Right cardiac atrium (tissue), 5 donors: ENCODE measurements at places on chromosomes 16 and 17. TPM values are rescaled to one million over a fixed set of nuclear protein-coding genes. Genes with fewer than 3 reads are reported as not detected.

- DNase-seq, result no peak
These were observed 8.6 kb upstream of the PABPN1L start for GRCh38 chr16:88874938-88875599.

DNA sequence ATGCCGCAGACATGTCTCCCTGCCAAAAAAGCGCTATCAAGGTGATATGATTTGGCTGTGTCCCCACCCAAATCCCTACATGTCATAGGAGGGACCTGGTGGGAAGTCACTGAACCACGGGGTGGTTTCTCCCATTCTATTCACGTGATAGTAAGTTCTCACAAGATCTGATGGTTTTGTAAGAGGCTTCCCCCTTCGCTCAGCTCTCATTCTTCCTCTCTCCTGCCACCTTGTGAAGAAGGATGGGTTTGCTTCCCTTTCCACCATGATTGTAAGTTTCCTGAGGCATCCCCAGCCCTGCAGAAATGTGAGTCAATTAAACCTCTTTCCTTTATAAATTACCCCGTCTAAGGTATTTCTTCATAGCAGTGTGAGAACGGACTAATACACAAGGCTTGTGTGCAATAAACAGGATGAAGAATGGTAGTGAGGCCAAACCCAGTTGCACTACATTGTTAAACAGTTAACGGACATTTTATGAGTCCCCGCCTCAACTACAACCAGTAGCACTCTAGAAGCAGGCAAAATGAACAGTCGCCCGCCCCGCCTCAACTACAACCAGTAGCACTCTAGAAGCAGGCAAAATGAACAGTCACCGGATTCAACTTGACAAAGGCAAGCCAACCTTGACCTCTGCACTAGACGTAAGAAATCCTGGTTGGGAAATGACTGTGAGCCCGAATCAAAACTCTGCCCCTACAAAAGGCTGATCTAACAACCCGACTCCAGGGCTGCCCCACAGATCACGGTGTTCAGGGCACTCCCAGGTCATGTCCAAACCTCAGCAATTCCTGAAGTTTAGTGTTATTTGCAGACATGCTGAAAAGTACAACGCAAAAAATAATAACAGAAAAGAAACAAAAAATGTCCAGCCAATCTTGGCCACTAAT, 26.3 kb downstream of the VPS53 start:
- no peak for DNase-seq

DNA sequence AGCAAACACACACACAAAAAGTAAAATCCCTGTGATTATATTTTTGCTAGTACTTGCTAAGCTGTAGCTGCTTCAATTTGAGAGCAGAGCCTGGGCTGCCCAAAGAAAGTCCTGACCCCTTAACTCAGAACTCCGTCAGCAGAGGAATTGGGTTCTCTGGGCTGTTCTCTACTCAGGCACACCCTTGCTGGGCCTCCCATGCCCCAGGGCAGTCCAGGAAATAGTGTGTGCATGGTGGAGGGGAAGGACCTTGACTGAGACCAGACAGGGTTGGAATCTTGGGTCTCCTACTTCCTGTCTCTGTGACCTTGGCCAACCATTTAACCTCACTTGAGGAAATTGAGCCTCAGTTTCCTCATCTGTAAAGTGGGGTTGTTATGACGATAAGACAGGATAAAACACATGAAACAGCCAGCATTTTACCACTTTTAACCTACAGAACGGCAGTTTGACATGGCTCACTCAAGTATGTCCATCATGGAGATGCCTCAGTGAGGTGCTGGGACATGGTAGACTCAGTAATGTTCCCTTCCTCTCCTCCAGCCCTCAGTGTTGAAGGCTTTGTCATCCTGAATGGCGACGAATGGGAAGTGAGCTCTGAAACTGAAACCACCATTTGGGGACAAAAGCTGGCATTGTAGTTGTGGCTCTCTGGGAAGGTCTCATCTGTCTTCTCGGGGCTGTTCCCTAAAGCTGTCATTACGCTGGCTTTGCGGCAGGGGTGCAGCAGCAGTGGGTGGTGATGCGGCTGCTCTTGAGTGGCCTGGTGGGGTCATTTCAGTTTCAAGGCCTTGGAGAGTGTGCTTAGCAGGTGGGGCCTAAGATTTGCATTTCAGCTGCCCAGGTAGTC, 74.9 kb downstream of the CMIP start:
- no peak for DNase-seq

The AOC3 gene
- total RNA-seq, result 21.8 TPM

DNA sequence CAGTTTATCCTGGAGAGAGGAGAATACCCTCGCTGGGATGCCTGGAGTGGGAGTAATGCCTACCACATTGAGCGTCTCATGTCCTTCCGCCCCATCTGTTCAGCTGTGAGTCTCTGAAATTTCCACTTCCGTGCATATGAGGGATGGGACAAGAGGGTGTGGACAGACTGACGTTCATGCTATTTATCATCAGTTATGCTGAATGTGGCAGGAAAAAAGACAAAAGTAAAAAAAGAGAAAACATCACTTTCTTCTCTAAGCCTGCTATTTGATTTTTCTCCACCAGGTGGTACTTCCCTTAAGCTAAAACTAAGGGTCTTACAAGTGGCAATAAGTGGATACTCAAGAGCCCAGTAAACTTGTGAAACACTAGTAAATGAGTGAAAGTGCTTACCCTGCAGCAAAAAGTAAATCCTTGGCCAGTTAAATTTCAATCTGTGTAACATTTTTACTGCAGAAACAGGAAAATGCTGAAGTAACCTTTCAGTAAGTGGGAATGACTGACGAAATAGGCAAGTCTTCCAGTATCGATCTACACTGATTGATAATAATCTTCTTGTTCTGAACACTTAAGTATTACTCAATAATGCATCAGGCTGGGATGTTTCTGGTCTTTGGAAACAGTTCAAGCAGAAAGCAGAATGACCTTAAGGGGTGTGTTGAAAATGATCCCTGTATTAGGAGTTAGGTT, 5.6 kb downstream of the CRYBA1 start:
- DNase-seq, result no peak

DNA sequence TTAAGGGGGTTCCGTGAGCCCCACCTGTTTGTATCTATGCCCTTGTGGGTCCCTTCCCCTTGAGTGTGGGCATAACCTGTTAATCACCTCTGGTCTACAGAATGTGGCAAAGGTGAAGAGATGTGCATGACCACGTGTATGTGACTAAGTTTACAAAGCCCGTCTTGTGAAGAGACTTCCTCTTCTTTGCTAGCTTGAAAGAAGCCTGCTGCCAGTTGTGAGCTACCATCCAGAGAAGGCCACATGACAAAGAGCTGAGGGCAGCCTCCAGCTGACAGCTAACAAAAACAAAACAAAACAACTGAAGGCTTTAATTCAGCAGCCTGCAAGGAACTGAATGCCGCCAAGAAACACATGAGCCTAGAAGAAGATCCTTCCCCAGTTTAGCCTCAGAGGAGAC, 112.0 kb downstream of the AXIN2 start:
- no peak for DNase-seq

The IGSF6 gene
- 1.4 TPM for total RNA-seq

- DNase-seq, result no peak
These were observed 141.9 kb upstream of the PMFBP1 start for GRCh38 chr16:72313903-72314302.

The CBFA2T3 gene
- 5.6 TPM for total RNA-seq

GRCh38 chr16:52466994-52467393, 79.9 kb downstream of the TOX3 start:
- no peak for DNase-seq
